Tibial nerve (tissue), 4 donors: ENCODE measurements at places on chromosomes 7 and 10.

DNA sequence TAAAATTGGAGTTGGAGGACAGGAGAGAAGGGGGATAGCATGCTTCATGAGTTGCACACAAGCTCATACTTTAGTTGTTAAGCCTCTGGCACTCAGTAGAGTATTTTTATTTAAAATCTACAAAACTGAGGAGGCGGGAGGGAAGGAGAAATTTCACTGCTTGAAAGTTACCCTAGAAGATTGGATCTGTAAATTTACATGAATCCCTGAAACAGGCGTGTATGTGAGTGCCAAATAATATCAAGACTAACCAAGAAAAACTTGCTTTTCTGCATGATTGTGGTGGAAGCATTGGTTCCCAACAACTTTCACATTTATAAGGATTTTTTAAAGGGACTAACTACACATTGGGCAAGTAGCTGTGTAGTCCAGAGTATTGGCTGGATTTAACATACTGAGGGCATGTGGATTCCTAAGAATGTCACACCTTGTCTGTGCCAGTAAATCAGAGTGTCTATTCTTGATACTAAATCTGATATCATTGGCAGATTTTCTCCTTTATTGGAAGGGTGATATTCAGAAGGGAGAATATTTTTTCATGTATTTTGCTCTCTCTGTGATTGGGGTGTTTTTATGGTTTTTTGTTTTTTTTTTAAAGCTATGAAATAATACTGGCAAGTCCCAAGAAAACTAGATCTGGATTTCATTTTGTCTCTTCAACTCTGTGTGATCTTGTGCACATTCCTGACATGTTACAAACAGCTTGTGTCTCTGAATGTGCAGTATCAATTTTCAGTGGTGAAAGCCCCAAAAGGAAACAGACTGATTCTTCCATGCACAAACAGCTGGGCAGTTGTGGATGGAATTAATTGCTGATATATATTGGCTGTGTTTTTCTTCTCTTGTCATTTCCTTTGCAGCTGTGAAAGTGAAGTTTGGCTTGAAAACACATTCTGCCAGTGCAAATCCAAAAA, 67.2 kb downstream of the ADD3 start:
- no peak for DNase-seq

DNA sequence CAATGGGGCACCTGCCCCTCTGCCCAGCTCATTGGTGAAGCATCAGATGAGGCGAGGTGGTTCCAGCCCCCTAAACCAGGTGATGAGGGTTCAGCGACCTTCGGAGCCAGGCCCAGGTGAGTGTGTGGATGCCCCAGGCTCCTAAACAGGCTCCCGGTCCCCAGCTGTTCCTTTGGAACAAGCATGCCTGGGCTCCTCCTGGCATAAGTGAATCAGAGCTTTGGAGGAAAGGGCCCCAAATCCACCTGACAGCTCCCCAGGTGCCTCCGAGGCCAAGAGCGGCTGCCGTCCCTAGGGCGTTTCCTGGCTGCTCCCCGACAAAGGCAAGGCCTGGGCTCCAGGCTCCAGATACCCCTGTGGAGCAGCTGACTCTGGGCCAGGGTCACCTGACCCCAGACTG, 61.3 kb downstream of the YKT6 start:
- no peak for DNase-seq

GRCh38 chr7:16271355-16271915, 149.9 kb downstream of the CRPPA start:
- no peak for DNase-seq

DNA sequence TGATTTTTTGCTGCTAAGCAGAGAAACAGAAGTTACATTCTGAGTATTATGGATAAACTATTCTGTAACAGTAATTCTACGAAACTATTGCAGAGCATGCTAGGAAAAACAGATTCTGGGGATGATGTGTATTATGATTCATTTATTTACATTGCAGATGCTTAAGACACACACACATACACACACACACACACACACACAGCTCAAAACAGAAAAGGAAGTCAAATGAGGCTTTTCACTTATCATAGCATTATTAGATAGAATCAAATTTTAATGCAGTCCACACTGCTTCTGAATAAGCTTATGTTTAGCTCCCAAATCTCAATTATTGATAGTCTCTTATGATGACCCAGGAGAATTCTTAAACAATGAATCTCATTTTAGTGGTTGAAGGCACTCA, 307.2 kb downstream of the HGF start:
- no peak for DNase-seq

DNA sequence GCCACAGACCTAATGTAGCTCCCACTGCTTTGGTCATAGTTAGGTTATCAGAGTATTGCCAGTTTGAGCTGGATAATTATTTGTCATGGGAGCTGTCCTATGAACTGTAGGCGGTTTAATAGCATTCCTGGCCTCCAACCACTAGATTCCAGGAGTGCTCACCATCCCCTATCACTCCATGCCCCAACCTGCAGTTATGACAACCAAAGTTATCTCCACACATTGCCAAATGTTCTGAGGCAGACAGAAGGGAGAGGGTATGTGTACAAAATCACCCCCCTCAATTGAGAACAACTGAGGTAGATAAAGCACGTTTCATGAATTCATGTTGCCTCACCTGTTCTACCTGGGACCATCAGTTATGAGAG, 119.0 kb upstream of the CACUL1 start:
- no peak for DNase-seq

GRCh38 chr7:116726713-116727431, 54.9 kb downstream of the MET start:
- DNase-seq: no peak
